Gastroesophageal sphincter (tissue), 4 donors: ENCODE measurements at places on chromosomes 6 and 20. TPM values are rescaled to one million over a fixed set of nuclear protein-coding genes. Genes with fewer than 3 reads are reported as not detected.

CLPSL1 gene
- total RNA-seq: not detected

POU3F2 gene
- total RNA-seq: not detected

LST1 gene
- 7.5 TPM for total RNA-seq

PPP1R16B gene
- total RNA-seq: 5.6 TPM

PI16 gene
- total RNA-seq: 21.6 TPM

BTNL2 gene
- not detected for total RNA-seq

SEL1L2 gene
- not detected for total RNA-seq

ZNF133 gene
- 17.0 TPM for total RNA-seq

SCRT2 gene
- not detected for total RNA-seq
